ENCODE measurements at places on chromosomes 2 and 18.

DNA sequence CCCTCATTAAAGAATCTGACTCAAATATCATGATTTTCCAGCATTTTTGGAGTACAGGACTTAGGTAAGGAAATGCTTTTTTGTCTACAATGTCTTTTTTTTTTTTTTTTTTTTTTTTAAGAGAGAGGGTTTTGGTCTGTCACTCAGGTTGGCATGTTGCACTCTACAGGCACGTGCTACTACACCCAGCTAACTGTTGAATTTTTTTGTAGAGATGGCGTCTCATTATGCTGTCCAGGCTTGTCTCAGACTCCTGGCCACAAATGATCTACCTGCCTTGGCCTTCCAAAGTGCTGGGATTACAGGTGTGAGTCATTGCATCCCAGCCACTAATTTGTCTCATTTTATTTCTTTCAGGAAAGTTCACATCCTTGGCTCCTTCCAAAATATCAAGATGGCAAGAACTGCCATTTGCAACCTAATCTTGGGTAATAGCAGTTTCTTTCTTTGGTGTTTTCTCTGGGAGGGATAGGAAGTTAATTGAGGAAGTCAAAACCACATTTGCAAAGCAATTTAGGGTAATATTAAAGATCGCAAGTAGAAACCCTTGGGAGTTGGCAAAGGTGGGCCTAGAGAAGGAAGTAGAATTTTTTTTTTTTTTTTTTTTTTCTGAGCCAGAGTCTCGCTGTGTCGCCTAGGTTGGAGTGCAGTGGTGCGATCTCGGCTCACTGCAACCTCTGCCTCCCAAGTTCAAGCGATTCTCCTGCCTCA lies 15.5 kb downstream of the PNO1 start:
- no peak for ATAC-seq

- ATAC-seq, result peak; percentile 84
Measured at GRCh38 chr2:10079870-10080535, at the start of gene CYS1. TSS of gene CYS1 (minus strand) at chr2:10080411. CDS start at chr2:10080223, 188 bp downstream.

- no peak for ATAC-seq
Measured at GRCh38 chr18:79511671-79512301, 116.1 kb downstream of the NFATC1 start.

DNA sequence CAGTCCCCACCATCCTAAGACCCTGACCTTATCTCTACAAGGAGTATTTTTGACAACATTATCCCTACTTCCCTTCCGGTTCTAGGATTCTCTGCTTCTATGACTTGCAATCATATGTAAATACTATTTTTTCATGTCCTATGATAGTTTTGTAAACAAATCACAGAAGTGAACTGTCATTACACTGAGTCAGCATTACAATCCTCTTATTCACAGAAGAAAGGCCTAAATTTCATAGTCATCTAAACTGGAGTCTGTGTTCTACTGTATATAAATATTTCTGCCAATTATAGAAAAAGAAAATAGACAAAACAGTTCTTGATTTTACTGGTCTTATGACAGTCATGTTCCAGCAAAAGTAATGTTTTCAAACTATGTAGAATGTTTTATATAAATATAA lies 265.1 kb downstream of the NCKAP5 start:
- no peak for ATAC-seq

- ATAC-seq, result peak; percentile 48
Measured at GRCh38 chr2:32863803-32864202, 83.0 kb upstream of the LTBP1 start.

- no peak for ATAC-seq
Measured at GRCh38 chr2:168079236-168079635, 168.2 kb downstream of the STK39 start.

DNA sequence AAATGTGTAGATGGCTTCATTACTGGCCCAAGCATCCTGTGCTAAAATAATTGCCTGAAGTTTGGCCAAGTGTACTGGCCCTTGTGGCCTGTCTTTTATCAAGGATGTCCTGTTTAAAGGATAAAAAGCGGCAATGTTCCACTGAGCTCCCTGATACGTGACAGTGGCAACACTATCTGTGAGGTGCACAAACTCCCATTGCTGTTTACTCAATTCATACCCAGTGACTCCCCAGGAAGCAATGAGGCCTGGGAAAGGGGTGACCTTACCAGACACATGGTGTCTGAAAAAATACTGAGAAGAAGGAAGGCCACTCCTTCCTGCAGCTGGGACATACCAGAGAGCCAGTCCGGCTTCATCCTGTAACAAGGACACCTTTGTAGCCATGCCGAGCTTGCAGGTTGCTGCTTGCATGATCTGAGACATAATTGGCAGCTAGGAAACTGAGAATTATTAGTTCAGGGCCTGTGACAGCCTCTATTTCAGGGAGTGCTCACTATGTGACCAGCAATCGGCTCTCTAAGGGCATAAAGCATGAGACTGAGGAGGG lies 198.5 kb upstream of the LRATD1 start:
- ATAC-seq, result no peak

DNA sequence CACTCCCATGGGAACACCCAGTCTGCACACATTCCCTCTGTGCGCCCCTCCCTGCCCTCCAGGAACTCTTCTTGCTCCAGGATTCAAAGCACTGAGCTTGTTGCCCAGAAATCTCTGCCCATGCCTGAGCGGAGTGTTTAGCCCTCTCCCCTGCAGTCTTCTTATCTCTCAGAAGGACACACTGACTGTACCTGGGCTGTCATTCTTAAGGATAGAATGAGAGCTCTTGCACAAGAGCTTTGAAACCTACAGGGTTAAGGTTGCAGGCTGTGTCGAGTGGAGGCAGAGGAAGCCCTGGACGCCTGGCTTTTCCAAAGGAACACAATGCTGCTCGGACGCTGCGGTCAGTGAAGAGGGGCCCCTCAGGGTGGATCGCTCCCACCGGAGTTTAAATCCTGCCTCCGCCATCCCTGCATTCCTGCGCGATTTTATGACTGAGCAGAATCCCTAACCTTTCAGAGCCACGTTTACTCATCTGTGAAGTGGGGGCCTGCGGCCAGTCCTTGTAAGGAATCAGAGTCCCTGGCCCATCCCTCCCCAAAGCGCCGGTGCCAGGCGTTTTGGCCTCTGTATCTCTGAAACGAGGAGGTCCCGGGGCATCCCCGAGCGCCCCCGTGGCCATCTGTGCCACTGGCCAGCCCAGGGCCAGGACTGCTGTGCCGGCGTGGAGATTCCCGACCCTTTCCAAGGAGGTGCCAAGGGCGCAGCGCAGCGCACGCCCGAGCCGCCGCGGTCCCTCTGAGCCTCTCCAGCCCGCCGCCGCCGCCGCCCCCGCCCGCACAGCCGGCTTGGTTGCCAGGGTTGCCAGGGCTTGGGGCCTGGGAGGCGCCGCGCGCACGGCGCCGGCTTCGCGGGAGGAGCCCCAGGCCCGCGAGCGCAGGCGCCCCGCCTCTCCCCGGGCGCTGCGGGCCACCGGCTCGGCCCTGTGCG lies 58.9 kb downstream of the FAM168B start:
- ATAC-seq, result peak; percentile 84

- ATAC-seq, result no peak
Measured at GRCh38 chr18:63240531-63241316, 78.8 kb downstream of the BCL2 start.

- ATAC-seq, result no peak
Measured at GRCh38 chr2:54271843-54272627, 16.0 kb upstream of the TSPYL6 start.

GRCh38 chr18:28178720-28179119 lies 1.8 kb upstream of the CDH2 start:
- no peak for ATAC-seq

GRCh38 chr18:42268798-42269197 lies 313.8 kb downstream of the PIK3C3 start:
- ATAC-seq, result no peak

DNA sequence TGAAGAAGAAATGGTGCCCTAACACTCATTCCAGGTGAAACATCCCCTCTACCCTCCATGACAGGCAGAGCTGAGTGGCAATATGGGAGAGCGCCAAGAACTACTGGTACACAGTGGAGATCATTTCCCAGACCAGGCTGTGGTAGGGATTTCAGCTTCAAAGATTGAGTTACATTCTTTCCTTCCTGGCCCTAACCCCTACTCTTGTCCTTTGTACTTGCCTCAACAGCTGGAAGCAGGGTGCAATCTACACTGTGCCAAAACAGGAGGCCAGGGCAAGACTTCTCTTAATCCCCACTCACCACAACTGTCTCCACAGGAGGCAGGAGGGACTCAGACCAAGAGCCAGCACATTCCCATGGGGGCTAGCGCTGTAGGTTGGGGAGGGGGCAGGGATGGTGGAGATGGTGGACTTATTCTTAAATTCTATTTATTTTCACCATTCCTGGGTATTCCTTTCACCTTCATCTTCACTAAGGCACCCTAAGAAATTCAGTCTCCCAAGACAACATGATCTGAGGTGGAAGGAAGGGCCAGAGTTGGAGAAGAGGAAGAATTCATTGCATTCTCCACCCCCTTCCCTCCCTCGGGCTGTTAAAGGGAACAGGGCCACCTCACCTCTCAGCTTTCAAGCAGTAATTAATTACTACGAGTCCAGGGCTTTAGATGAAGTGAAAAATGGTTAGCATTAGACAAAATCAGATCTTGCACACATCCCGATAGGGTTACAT lies 65.9 kb downstream of the AAK1 start:
- no peak for ATAC-seq

DNA sequence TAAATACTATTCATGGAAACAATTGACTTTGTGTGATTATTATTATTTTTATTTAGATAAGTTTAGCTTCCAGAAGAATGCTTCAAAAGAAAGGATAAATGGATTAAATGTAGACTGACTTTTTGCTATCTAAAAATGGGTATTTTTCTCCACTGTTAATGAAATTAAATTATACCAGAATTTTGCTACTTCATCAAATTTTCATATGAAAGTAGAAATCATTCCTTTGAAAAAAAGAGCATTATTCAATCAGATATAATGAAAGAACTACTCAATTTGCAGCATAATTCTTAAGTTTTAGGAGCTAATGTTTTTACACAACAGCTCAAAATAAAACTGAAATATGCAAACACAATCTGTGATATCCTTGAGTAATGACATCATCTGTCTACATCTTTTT lies 1424.6 kb downstream of the DPP10 start:
- no peak for ATAC-seq

- ATAC-seq, result no peak
Measured at GRCh38 chr18:41996020-41996419, 41.0 kb downstream of the PIK3C3 start.

- ATAC-seq, result peak; percentile 9
Measured at GRCh38 chr2:28390746-28391563, 1.7 kb upstream of the FOSL2 start.

DNA sequence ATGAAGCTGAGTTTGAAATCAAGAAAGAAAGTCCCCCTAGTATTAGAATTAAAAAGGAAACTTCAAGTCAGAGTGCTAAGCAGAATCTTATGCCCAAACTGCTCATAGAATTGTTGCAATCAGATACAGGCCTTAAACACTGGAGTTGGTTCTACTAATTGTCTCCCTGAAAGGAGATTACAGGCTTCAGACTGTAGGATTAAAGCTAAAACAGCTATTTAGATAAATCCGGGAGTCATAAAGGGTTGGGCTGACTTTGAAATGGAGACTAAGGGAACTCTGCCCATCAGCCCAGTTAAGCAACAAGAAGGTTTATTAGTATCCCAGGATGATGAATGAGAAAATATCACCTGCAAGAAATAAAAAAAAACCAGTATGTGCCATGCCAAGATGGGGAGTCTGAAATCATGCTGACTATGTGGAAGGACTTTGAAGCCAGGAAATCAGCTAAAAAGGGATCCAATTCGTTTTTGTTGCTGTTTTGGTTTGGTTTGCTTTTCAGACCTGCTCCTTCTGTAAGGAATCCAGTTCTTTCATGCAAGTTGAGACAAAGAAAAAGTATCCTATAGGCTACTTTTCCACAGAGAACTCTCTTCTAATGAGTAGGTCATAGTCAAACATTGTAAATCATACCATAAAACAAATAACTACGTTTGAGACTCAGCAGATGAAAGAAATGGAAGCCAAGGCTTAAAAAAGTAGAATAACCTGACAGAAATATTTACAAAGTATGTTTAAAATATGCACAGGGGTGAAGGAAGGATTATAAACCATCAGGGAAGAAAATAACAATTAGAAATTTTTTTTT lies 37.6 kb upstream of the MSTN start:
- no peak for ATAC-seq

DNA sequence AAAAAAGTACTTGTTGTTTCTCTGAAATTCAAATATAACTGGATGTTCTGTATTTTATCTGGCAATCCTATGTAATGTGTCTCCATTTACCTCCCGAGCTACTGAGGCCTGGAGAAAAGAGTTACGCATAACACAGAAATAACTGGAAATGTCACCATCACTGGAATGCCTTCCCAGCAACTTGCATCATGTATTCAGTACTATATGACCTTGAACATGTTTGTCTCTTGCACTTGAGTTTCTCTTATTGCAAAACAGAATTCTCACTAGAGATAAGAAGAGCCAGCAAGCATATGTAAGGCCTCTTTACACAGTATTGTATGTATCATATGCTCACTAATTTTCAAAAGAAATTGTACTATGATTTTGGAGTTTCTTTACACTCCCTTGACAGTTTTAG lies 99.6 kb upstream of the CTAGE1 start:
- no peak for ATAC-seq

- no peak for ATAC-seq
Measured at GRCh38 chr2:241068942-241069810, 32.9 kb downstream of the MTERF4 start.

DNA sequence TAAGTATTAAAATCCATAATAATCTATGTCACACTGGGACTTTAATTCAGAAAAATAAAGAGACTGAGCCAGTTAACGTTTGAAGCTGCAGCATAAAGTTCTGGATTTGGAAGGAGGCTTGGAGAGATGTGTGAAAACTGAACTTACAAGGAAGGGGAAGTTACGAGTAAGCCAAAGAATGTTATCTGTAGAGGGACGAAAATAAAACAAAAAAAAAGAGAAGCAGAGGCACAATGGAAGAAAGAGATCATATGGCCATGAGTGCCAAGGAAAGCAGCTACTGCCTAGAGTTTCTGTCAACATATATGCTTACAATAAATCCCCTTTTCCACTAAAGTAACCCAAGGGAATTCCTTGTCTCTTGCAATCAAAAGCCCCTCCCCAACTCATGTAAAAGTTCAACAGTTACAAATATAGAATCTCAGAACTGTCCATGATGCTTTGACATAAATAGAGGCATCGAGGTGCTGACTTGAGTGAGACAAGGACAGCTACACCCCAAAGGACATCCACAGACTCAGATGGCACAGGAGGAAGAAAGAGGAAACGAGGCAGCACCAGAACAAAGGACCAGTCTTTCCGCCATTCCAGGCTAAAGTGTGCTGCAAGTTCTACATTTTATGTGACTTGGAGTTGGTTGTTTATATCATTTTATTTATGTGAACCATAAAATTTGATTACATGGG lies 16.1 kb upstream of the ARL5A start:
- ATAC-seq, result no peak

DNA sequence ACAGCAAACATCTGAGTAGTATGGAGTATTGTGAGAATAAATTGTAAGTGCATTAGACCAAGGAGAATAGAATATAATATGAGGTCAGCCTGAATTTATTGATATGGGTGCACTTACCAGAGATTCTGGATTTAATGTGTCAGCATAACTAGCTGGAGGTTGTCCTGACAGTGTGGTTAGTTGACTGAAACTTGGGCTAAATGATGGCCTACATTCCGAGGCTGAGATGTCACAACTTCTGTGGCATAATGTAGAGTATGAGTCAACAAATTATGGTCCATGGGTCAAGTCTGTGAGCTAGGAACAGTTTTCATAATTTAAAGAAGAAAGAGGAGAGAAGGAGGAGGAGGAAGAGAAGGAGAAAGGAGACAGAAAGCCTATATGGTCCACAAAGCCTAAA lies 127.6 kb downstream of the QPCT start:
- ATAC-seq, result no peak

GRCh38 chr2:120910164-120910563 lies 174.5 kb downstream of the GLI2 start:
- ATAC-seq, result no peak

Data from motor neuron (in vitro differentiated cells).